ENCODE measurements at places on chromosomes 4 and X.

DNA sequence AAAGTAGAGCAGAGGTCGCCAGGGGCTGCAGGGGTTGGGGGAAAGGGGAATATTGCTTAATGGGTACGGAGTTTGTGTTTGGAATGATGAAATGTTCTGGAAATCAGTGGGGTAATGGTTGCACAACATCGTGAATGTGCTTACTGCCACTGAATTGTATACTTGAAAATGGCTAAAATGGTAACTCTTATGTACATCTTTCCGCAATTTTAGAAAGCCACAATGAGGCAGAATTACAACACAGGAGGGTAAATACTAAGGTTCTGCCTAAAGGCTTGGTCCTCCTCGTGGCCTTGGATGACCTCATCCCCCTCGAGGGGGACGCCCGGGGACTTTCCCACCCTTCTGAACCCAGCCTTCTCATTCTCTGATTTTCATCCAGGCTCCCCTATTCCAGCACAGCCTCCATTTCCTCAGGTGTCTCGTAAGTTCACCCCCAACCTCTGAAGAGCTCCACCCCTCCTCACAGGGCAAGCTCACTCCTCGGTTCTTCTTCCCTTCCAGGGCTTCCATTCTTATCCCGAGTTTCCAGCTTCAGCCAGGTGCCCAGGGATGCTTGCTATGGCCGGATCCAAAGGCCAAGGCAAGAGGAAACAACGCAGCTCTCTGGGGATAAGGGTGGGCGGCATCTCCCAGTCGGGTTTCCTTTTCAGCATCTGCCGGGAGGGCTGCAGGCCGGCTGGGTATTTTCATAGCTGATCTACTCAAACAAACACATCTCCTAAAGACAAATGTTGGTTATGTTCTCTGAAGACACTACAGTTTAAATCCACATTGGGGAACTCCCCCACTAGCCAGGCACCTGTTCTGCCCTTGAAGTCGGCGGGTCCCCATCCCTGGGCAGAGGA, 71.3 kb upstream of the ACSL1 start:
- peak; percentile 79 for DNase-seq

DNA sequence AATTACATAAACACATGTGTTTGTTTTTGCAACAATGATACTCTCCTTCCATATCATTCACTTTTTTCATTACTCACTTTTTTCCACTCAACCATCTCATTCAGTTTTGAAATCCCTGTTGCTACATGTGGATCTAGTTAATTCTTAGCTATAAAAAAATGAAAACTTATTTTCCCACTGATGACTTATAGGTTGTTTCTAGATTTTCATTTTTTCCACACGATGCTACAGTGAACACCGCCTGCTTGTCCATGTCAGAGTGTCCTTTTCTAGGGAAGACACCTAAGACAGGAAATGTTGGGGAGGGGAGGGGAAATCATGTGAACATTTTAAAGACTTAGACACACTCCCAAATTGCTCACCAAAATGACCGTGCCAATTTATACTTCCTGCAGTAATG, 70.2 kb downstream of the SUPT20HL2 start:
- DNase-seq: no peak

GRCh38 chrX:143663755-143664154, 27.9 kb upstream of the SLITRK4 start:
- DNase-seq: no peak

DNA sequence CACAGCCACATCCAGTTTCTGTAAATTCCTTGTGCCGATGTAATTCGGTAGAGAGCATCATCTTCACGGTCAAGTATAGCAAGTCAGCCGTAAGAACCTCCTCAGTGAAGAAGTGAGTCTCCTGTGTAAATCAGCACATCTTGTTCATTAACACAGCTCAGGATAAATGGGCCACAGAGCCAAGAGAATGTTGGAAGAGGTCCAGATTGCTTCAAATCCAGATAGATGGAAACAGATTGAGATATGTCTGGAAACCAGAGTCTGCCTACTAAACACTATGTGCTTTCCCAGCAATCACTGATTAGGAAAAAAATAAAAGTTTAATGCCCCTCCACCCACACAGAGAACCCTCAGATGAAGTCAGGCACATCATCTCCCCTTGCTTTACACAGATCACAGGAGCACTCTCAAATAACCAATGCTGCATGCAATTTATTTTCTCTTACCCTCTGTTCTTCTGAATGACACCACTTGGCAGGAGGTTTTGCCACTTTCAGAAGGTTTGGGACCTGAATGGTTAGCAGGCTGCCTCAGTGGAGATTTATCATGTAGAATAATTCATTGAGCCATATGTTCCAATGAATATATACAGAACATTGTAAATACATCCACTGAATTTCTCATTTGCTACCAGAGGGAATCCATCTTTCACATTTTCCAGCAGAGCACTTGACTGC, 357.7 kb downstream of the C4orf33 start:
- no peak for DNase-seq

DNA sequence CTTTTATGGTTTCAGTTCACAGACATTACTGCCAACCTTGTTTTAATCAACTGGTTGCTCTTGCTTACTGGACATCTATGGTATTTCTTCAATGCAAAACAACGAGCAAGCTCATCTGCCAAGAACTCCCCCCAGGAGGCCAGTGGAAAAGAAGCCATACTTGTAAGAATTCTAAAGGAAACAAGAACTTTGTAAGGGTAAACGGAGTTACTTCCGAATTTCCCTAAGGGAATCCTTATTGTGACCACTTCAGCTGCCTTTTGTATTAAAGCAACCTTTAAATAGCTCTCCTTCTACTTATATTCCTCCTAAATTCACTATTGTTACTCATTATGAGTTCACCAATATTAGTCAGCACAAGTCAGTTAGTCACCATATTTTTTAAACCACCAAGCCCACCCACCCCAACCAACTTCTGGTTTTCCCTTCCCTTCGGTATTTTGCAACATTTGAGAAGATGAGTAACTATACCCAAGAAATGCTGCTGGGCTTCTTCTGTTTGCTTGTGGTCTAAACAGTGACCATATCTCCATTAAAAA, 602.8 kb upstream of the DIPK2B start:
- DNase-seq: no peak

- DNase-seq: no peak
Observed at GRCh38 chrX:21373637-21374162, 518 bp upstream of the CNKSR2 start.

GRCh38 chrX:65744965-65745364, 77.5 kb downstream of the MSN start:
- no peak for DNase-seq

DNA sequence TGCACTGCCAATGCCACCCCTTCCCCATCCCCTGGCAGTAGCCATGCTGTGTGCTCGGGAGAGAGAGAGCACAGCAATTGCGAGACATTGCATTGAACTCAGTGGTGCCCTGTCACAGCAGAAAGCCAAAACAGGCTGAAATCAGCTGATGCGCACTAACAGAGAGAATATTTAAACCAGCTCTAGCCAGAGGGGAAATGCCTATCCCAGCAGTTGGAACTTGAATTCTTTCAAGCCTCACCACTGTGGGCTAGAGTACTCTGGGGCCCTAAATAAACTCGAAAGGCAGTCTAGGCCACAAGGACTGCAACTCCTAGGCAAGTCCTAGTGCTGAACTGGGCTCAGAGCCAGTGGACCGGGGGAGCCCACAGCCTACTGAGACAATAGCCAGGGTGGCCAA, 17.7 kb upstream of the RP2 start:
- DNase-seq: no peak

DNA sequence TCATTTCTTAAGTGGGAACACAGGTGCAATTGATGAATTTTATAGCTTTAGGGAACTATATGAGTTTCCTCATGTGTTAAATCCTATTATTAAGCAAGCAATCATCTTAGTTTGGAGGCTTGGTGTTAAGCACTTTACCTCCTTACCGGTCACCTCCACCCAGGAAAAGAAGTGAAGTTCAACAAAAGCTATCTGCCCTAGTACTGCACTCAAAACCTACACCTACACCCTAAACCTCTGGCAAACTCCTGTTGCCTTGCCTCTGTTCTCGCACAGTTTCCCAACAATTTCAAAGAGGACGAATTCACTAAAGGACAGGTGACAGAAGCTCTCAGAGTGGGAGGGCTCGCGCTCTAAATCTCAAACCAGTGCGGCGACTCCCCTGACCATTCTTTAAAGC, 85.7 kb upstream of the TENT5D start:
- no peak for DNase-seq

- DNase-seq: no peak
Observed at GRCh38 chr4:152503653-152504290, 32.1 kb downstream of the FBXW7 start.

DNA sequence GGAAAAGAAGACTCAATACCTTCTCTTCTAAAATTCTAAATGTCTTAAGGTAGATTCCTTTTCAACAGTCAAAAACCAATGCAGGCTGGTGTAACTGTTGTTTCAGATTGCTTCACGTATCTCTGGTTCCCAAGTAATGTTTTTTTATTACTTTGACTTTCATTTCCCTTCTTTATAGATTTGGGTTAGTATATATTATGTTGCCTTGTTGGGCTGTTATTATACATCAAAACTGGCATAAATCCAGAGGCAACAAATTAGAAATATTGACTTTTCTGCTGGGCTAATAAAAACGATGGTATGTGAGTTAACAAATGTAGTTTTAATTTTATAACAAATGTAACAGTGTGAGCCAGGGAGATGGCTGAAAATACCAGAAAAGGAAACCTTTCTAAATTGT, 444.7 kb upstream of the TENM3 start:
- no peak for DNase-seq

DNA sequence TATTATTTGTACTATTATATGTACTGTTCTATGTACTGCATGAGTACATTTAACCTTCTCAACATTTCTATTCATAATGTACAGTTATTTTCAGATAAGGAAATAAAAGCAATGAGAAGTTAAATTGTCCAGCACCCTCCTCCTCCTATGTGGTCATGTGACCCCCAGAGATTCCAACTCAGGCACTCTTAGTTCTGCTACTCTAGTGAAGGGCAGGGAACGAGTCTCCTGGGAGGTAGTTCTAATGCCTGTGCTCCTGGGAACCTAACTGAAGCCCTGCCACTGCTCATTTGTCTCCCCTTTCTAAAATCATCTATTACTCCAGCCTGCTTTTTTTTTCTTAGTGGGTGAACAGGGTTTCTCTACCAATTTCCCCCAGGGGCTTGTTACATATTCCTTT, 105.9 kb upstream of the GPRIN3 start:
- DNase-seq: no peak

DNA sequence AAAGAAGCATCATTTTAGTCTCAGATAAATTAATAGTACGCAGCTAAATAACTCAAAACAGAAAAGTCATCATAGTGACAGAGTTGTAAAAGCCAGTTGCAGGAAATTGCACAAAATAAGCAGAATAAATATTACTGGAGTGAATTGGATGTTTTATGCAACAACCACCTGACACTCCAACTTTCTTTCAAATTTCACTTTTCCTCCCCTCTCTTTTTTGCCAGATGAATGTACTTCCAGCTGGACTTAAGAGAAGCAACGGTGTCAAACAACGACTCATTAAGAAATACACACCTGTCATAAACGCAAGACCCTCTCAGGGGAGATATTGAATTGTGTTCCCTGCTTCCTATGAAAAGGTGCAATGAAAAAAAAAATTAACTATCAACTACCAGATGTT, 120.2 kb upstream of the HCCS start:
- DNase-seq: no peak

- DNase-seq: no peak
Observed at GRCh38 chrX:153722704-153723350, 1.4 kb downstream of the BCAP31 start.

DNA sequence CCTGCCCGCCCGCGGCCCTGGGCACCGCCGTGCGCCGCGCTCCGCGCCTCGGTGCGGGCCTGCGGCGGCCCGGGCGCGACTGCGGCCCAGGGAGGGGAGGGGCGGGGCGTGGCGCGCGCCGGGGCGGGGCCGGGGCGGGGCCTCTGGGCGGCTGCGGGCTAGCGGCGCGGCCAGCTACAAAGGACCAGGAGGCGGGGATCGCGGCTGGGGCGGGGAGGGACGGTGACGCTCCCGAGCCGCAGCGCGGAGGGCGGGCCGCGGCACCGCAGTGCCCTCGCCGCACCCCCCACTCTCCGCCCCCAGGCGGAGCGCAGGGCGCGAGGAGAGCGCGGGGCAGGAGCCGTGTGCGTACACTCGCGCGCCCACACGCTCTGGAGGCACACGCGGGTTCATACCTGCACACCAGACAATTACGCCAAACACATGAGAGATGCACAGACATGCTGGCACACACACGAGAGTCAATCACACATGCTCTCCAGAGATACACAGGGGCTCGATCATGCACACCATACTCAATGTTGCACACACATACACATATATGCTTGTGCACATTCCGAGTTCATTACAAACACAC, at the start of gene CRMP1:
Gene CRMP1, minus strand, starts transcription at position 83 of the 577 bp plus-strand sequence. CDS start 117 bp downstream, outside the sequence.
- DNase-seq: no peak

DNA sequence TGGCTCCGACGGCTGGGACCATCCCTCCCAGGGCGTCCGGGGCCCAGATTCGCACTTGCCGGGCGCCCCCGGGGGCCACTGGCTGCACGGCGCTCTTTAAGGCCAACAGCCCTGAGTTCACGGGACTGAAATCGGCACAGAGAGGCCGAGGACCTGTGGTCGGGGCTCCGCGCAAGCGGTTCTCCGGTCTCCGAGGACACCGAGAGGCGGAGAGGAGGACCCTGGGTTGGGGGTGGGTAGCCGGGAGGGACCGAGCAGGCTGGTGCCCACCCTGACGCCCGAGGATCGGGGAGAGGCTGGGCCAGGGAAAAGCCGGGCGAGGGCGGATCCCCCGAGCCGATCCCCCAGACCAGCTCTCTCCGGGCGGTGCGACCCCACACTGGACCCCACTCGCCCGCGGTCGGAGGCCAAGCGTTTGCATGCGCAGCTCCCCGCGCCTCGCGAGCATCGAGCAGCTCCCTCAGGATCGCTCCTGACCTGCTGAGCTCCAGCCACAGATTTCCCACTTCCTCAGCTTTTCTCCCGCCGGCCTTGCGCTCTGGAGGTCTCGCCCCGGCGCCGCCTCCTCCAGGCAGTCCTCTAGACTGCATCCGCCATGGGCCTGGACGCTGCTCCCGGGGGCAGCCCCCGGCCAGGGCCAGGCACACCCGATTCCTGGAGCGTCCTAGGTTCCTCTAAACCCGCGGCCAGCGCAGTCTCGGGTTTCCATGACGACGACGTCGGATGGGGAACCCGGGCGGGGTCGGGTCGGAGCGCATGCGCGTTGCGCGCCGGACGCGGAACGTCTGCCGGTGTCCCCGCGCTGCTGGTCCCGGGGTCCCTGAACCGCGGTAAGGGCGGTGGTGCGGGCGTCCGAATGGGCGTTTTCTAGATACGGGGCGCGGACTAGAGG, 17.6 kb upstream of the NAT8L start:
- peak; percentile 92 for DNase-seq

- DNase-seq: no peak
Observed at GRCh38 chrX:68508799-68509198, 9.9 kb downstream of the YIPF6 start.

Data from cardiac septum (tissue), 1 donor.